ENCODE measurements at places on chromosomes 1 and 21.
A peak's percentile ranks its signal among the peaks of the same experiment; 100 is the strongest.

DNA sequence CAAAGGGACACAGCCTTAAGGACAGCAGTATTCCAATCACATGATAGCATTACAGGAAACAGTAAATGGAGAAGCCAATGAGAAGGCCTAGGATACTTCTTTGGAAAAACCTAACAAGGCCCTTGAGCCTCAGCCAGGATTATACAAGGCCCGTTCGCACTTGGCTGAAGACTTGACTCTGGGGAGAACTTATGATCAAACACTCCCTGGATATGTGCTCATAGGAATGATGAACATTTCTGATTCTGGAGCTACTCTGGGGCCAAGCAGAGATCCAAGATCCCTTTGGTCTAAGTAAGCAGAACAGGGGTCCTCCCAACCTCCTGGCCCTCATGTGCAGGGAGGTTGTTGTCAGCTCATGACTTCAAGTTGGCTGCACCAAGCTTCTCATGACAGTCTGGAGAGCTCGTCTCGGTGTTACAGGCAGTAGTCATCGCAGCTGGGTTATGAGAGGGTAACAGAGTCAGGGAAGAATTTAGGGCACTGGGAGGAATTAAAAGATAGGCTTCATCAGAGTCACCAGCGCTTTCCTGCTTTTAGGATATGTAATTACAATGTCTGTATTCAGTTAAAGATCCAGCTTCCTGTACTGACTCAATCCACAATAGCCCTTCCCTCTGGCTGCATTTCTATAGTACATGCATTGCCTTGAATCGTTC, 92.5 kb upstream of the IRF2BP2 start:
- no peak for DNase-seq

DNA sequence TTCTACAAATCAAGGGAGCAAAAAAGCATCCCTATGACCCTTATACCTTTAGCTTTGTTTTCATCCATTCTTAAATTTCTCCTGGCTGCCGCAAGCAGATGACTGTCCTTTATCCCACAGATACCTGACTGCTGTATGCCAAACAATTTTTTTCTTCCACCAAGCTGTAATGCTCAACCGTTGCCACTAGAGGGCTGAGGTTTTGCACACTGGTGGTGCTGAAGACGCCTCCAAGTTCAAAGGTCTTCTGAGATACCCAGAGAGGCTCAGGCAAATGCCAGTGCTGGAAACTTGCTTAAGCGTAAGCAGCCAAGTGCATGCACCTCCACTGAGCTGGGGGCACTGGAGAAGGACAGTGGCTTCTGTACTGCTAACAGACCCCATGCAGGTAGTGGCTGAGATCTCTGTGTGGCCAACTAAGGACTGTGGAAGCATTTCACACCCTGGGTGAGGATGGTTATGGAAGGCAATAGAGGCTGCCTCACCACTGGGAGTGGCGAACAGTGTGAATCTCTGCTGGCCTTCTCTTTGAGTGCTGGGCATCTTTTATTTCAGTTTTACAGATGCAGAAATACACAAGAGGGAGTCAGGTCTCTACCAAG, 28.5 kb downstream of the CNIH3 start:
- peak; percentile 38 for DNase-seq

- DNase-seq, result no peak
Measured at GRCh38 chr1:167499664-167500101, 18.6 kb downstream of the CD247 start.

DNA sequence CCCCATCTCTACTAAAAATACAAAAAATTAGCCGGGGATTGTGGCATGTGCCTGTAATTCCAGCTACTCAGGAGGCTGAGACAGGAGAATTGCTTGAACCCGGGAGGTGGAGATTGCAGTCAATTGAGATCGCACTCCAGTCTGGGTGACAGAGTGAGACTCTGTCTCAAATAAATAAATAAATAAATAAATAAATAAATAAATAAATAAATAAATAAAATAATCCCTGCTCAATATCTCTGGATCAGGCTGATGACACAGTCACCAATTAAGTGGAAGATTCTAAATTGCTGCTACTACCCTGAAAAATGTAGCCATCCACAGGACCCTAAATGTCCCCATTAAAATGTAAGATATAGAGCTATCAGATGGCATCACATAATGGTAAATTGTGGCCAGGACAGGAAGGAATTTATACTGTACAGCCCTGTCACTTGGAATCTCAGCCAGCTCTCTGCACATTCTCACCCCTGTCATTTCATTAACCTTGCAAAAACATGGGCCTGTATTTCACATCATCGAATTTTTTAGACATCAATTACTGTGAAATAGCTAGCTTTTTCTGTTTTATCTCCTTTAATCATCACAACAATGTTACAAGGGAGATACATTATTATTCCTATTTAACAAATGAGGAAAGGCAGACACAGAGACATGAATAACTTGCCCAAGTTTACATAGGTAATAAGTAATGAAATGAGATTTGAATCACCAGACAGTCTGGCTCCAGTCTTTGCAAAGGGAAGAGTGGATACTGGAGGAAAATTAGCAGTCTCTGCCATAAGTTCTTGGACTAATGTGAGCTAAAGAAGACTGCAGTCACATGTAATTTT, 56.7 kb upstream of the NTPCR start:
- no peak for DNase-seq

- no peak for DNase-seq
Measured at GRCh38 chr21:43981151-43981870, 30.8 kb upstream of the TRAPPC10 start.

GRCh38 chr1:37741130-37741529, 23.8 kb downstream of the EPHA10 start:
- DNase-seq, result no peak

GRCh38 chr1:22428672-22429071, 23.0 kb upstream of the ZBTB40 start:
- no peak for DNase-seq

DNA sequence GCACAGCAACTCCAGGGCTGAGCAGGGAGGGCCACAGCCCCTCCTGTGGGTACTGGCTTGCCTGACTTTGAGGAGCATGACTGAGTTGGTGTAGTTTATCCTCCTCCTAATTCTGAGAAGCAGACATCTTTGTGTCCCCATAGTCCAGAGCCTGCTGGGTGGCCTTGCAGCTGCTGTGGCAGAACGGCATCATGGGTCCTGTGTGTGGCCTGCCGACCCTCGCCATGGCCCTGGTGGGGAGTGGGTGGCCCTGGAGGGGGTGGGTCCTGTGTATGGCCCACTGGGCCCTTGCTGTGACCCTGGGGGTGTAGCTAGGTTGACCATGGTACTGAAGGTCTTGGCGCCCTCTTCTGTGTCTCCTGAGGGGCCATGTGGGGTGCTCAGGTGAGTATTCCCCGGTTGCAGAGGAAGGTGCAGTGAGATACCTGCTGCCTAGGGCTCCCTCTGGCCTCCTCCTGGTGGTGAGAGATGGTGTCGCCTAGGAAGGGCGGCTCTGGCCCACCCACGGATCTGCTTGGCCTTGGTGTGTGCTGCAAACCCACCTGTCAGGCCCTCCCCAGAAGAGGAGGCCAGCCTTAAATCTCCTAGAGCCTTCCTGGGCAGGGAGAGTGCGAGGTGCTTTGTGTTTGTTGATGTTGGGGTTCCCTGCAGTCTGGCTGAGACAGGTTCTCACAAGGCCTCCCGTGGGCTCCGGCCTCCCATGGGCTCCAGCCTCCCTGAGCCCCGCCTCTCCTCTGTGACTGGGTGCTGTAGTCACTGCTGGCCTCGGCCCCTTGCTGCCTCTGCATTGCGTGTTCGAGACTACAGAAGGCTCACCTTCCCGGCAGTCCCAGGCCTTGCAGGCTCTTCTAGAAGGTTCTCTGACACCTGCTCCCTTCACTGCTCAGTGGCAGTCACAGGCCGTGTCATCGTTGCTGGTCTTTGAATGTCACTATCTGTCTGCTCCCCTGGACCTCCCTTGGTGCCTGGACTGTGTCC, 7.8 kb downstream of the SNAP47 start:
- no peak for DNase-seq

GRCh38 chr1:41006942-41007865, 14.3 kb downstream of the SLFNL1 start:
- no peak for DNase-seq

- no peak for DNase-seq
Measured at GRCh38 chr1:86296305-86297205, 99.6 kb downstream of the ODF2L start.

GRCh38 chr1:20662110-20662475, 924 bp upstream of the DDOST start:
- DNase-seq, result no peak

DNA sequence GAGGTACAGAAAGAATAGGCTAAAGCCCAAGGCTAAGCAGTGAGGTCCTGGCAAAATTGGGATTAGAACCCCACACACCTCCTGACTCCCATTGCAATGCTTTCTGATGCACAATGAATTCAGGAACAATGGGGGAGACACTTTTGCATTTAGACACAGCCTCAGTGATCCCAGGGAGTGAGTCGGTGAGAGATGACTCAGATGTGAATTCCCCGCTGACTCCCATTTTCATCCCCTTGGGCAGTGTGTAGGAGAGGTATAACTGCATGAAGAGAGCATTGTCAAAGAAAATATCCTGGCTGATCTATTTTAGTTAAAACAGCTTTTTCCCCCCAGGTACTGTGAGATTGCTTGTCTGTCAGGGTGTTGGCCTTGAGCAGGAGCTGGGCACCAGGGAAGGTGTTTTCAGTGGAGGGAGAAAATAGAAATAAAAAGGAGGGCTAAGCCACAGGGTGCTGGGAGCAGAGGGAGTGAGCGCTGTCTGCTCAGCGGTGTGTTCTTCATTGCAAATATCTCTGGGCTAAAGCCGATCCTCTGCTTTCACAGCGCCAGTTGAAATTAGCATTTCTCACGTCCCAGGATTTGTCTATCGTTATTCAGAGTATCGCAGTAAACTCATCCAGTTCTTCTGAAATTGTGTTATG, 247.7 kb upstream of the PTBP2 start:
- DNase-seq, result no peak

GRCh38 chr1:27454610-27455009, 35.4 kb downstream of the WASF2 start:
- no peak for DNase-seq

DNA sequence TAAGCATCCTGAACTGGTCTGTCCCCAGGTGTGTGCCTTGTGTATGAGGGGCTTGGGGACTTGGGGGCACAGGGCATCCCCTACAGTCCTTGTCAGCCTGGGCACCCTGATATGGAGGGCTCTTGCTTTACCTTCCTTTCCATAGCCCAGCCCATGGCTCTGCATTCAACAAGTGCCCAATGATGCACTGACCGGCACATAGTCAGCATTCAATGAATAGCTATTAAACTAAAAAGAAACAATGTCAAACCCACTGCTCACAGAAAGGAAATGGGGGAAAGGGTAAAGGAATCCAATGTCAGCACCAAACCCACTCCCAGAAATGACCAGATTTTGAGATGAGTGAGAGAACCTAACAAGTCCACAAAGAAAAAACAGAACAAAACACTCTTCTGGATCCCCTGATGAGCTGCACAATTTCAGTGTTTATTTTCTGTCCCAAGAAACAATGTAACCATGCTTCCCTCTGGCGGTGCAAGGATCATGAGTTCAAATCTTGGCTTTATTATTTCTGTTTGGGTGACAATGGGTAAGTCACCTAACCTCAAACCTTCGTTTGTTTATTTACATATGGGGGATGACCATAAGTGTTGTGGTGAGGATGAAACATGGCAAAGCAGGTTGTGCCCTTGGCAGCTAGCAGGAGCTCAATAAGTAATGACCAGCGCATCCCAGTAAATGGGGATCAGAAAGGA, 22.0 kb downstream of the SYT6 start:
- no peak for DNase-seq

- DNase-seq, result no peak
Measured at GRCh38 chr1:155250246-155250632, 5.0 kb downstream of the ENTREP3 start.

DNA sequence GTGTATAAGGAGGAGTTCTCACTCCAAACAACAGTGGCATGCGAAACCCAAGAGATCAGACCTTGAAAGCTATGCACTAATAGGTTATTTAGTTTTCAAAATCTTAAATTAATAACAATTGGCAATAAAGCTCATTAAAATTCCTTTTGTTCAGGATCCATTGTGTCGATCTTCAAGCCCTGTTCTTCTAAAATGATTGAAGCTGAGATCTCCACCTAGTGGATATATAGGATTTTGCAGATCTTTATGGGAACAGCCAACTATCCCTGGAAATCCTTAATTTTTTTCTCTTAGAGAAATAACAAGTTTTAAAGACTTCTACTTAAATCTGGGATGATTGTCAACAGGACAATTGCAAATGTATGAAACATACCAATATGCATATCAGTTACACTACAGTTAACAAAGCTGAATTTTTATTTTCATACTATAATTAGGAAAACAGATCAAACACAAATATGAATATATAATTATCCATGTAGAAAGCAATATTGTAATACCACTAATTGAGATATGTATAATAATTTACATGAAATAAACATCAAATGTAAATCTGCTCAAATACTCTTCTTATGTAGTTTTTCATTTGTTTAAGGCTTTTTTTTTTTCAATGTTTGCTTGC, 43.3 kb downstream of the LRRC53 start:
- DNase-seq, result no peak

DNA sequence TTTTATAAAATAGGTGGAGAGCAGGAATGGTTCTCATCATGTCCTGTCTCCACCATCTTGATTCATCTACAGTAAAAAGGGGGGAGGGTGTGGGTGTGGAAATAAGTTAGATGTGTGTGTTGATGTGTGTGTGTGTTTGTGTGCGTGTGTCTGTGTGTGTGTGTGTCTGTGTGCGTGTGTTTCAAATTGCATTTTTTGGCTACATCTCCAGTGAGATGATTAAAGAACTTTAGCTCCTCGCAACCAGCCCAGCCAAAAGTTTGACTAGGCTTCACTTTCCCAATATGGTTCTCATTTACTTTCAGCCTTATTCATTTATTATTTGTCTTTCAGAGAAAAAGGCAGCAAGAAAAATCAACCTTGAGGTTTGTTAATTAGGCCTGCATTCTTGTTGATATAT, 14.7 kb upstream of the HAO2 start:
- DNase-seq, result no peak

DNA sequence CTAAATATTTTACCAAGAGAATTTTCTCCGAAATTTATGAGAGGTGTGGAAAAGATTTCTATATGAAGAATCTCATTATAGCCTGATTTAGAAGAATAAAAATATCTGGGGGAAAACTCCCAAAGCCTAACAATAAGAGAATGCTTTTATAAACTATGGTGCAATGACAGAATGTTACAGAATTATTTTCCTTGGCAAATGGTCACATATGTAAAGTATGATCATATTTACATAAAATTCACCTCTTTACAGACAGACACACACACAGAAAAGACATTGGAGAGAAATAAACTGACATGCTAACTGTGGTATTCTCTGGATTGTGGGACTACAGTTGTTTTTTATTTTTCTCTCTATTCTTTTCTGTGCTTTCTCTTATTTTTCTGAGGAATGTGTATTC, 226.3 kb upstream of the USP24 start:
- DNase-seq, result no peak

All from stimulated activated CD8-positive, alpha-beta memory T cell treated with anti-CD3 and anti-CD28 coated beads, Interleukin-4, amount 100 ng/mL, for 1 hour (primary cell).